Stimulated activated CD4-positive, alpha-beta T cell treated with anti-CD3 and anti-CD28 coated beads, TNF-alpha, amount 100 ng/mL, for 24 hours (primary cell): ENCODE measurements at places on chromosomes 11 and 22.

DNA sequence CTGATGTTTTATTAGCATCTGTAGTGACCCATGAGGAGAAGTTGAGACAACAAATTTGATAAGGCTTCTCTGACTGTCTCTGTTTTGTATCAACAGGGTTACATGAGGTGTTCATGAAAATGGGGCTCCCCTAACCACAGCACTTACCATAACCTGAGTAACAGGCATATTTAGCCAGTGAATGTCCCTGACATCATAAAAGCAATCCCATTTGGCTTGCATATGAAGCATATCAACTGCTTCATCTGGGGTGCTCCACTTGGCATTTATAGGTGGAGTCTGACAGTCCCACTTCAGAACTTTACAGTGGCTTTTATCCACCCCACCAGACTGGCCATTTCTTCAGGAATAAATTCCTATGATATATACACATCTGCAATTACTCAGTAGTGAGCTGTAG lies 257.6 kb downstream of the LUZP2 start:
- no peak for DNase-seq

DNA sequence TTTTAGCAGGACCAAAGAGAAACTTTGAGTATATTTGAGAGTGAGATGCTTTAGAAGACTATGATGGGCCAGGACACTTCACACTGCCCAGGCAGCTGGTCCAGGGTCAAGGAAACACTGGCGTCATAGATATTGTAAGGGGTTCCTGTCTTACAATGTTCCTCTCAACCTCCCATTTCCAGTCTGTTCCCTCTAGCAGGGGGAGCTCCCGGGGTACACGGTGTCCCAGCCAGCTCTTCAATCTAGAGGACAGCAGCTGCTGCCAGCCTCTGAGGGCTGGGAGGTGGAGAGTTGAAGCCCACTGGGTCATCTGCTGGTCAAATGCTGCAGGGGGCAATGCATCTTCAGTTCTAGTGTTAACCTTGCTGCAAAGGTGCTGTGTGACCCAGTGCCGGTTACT lies 40.7 kb upstream of the TIMP3 start:
- DNase-seq: no peak

GRCh38 chr11:62925745-62926679 lies 4.8 kb upstream of the CHRM1 start:
- no peak for DNase-seq

DNA sequence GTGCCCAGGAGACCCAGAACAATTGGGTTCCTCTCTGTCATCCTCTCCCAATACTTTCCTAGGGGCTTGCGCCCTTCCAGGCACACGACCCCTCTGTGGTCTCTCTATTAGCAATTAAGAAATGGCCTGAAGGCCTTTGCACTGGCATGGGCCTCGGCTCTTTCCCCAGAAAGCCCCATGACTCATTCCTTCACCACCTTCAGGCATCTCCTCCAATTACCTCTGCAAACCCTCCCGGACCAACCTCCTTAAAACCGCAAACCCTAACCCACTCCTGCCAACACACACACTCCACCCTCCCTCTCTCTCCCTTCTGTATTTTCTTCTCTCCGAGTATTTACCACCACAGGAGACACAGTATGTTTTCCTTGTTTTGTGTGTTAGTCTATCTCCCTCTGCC lies 36.7 kb downstream of the LARGE1 start:
- DNase-seq: no peak

DNA sequence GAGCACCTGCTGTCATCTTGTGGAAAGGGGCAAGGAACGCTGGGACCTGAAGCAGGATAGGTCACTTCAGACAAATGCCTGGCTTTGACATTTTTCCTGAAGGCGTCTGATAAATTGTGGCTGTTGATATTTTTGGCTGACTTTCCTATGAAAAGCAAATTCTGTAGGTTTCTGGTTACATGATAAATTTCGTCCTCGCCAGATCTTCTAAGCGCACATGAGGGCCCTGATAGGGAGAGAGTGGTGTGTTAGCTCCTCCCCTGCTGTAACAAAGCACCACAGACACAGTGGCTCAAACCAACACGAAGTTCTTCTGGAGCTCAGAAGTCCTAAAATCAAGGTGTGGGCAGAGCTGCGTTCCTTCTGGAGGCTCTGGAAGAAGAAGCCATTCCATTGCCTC lies 19.6 kb downstream of the APOL4 start:
- no peak for DNase-seq

DNA sequence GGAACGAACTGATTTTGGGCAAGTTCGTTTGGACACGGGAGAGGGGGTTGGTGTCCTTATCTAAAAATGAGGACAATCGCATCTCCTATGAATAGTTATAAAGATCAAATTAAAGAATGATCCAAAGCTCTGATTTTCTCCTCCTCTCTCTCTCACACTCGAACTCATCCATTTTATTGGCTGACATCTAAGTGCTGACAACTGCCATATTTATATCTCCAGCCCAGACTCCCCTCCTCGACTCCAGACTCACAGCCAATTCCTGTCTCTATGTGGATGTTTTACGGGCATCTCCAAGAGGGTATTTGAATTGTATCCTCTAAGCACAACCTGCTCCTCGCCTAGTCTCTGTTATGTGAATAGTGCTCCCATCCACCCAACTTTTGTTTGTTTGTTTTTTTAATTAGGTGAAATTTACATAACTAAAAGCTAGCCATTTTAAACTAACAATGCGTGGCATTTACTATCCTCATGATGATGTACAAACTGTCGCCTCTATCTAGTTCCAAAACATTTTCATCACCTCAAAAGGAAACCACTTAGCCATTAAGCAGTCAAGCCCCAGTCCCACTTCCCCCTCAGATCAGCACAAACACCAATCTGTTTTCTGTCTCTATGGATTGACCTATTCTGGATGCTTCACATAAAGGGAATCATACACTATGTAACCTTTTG lies 4.0 kb downstream of the SYN3 start:
- no peak for DNase-seq

DNA sequence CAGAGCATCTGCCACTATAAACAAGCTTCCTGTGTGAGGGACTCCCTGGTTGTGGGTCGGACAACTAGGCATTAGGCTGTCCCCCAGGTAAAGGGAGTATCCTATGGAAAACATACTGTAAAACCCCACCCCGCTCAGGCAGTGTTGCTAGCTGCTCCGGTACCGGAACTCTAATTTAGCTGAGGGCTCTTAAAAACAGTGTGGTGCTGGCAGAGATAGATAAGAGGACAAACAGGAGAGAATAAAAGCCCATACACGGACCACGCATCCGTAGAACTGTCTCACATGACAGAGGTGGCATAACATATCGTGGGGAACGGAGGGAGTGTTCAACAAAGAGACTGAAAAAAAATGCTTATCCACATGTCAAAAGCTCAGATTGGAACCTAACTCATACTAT lies 3.4 kb upstream of the MOGAT2 start:
- no peak for DNase-seq

- no peak for DNase-seq
These were observed 33.8 kb downstream of the RAB30 start for GRCh38 chr11:83037877-83038276.

- DNase-seq: no peak
These were observed 31.4 kb downstream of the PPIL2 start for GRCh38 chr22:21697021-21697771.

- no peak for DNase-seq
These were observed 1408.8 kb downstream of the TBC1D22A start for GRCh38 chr22:48171271-48171691.

DNA sequence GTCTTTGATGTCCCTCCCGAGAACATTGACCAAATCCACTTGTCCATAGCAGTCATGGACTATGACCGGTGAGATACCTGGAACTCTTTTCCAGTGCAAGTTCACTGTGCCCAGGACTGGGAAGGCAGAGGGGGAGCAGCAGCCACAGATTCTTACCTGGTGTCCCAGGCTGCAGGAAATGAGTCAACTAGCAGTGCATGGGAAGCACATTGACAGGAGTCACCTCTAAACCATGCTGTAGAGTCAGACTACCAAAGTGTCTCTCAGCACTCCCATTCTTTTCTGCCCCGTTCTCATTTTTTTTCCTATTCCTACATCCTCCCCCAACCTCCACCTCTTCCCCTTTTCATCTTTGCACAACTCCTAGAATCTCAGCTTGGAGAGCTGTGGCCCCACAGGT lies 67.2 kb upstream of the OLFML1 start:
- no peak for DNase-seq

DNA sequence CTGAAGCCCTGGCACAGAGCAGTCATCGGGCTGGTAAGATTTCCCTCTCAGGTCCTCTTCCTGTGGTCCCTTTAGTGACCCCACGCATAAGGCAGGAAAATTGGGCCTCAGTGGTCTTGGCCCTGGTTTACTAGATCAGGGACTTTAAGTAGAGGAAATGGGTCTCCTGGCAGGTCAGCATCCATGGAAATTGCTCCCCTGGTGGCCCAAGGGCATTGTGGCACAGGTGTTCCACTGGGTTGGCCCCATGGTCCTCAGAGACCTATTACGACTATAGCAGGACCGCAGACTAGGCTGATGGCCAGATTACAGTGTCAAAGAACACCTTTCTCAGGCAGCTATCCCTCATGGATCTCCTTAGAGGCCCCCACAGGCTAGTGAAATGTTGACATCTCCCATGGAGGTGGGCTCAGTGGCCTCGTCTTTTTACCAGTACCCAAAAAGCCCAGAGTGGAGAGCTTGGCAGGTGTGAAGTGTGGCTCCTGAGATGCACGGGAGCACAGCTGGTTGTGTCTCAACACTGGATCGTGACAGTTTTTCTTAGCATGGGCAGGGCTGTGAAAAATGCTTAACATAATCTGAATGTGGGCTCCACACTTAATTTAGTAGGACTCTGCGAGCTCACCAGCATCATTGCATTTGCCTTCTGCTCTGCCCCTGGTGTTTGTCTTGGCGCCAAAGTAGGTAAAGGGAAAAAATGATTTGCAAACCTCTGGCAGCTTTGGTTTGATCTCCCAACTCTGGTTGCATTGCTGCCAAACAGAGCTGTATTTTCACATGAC lies 74.2 kb downstream of the ZBTB16 start:
- no peak for DNase-seq

DNA sequence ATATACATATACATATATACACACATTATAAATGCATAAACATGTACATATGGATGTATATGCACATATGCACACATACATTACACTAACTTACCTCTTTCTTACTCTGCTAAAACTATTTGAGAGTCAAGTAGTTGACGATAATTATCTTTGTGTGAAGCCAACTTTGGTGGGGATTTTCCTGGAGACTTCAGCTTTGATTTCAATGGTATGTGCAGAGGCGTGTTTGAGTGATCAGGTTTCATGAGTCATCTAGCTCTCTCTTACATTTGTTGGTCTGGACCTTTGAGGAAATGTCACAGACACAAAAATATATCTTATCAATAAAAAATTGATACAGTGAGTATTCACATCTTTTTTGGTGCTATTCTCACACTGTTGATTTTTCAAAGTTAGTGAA lies 769.1 kb upstream of the LUZP2 start:
- no peak for DNase-seq

- no peak for DNase-seq
These were observed 324.4 kb downstream of the BRD1 start for GRCh38 chr22:49503321-49503720.

GRCh38 chr11:20122131-20122530 lies 38.1 kb downstream of the DBX1 start:
- DNase-seq: no peak

DNA sequence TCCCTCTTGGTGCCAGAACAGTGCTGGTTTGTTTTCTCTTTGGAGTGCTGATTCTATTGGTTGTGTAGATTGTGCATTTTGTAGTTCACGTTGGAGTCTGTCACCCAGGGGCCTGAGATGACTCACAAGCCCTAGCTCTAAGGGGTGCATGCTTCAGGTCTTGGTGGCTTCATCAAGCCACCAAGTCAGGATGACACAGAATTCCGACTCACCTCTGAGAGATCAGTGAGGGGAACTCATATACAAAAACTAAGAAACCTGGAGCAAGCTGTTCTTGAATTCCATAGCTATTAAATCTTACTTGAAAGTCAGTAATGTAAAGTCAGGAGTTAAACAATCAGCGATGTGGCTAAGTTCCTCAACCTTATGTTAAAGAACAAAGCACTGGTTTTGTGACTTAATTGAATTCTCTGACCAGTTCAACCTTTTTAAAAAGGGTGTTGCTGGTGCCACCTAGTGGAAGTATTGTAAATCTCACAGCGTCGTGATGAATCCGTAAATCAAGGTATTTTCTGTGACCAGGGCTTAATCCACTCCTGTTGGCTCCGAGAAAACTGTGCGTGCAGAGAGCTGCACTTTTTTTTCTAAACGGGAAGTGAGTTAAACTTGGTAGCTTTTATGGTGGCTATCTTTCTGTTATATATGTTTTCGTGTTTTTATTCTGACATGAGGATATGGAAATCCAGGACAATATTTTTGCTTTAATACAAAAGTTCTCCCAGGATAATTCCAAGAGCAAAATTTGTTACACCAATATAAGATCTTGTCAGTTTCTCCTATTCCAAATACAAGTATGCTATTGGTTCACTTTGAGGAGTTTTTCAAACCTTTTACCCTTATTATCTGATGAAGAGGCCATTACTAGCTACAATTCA lies 14.6 kb downstream of the MMP13 start:
- peak; percentile 8 for DNase-seq

DNA sequence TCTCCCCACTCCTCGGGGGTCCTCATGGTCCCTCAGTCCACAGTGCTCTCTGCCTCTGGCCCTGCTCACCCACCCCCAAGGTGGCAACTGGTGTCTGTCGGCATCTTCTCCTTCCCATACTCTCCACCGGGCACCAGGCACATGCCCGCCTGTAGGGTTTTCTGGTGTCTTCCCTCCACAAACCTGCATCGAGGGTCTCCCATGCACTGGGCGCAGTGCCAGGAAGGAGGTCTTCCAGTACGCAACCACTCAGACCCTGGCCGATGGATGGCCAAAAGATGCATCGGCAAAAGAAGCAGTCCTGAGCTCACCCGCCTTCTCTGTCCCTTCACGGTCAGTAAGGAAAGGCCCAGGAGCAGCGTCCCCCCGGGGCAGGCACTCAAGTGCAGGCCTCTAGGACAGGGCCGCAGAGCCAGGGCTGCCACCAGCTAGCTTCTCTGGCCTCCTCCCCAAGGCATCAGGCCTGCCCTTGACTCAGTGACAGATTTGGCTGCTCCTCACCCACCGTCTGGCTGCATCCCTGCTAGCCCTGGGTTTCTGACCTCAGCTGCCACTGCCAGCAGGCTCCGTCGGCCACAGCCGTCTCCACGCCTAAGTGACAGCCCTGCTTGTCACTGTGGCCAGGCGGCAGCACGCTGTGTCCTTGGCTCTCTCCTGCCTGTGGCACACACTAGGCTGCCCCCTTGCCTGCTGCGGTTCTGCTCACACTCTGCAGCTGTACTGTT lies 32.1 kb upstream of the IGSF9B start:
- no peak for DNase-seq

- DNase-seq: no peak
These were observed 12.1 kb downstream of the TAF1D start for GRCh38 chr11:93729129-93729616.

DNA sequence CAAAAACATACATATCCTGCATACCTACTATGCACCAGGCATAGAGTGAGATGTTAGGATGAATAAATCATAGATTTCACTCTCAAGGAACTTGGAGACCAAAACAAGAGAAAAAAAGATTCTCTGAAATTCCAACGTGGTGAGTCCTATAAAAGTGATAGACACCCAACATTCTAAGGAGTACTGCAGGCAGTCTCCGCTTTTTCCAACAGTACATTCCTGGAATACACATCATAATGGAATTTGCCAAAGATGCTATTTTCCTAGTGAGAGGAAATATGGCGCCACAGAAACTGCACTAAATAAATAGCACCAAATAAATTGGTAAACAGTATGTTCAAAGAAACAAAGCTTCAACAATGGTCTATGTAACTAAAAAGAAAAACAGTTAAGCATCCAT lies 6.0 kb downstream of the TMEM123 start:
- DNase-seq: no peak

- no peak for DNase-seq
These were observed 114.1 kb downstream of the STIM1 start for GRCh38 chr11:3969613-3970012.
